Choroid plexus epithelial cell (primary cell): ENCODE measurements at places on chromosomes 6 and 20.

- peak; percentile 78 for DNase-seq
Observed at GRCh38 chr20:23140991-23141390, 54.9 kb upstream of the CD93 start.

DNA sequence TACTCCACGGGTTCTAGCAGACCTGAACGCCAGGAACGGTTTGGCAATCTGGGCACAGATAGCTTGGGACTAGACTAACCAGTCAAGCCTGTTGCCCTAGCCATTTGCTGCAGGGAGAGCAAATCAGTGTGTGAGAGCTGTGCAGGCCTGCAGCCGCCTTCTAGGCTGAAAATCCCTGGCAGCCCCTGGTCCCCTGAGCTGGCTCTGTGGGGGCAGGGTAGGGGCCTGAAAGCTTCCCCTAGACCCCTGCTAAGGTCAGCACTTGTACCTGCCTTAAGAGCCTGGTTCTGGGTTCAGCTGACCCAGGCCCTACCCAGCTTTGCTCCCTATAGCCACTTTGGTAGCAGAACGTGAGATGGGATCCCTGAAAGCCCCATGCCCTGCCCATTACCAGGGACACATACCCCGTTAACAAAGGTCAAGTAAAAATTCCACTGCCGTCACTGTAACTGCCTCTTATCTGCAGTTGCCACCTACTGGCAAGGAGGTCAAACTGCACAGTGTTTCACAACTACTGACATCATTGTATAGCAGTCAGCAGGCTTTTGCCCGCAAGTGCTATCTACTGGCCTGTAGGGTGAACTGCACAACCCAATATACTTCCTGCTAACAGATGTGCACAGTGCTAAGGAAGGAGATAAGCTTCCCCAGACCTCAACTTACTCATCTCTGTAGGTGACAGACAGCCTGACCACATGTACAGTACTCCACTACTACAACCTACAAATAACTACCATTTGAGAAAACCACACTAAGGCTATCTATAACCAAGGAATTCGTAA, 95.1 kb upstream of the OLIG3 start:
- peak; percentile 73 for DNase-seq

- DNase-seq: peak; percentile 39
Observed at GRCh38 chr6:127266892-127267645, 405 bp downstream of the RNF146 start.

- peak; percentile 66 for DNase-seq
Observed at GRCh38 chr6:26329763-26330511, 35.1 kb upstream of the BTN3A2 start.

GRCh38 chr20:48196486-48196885, 411.2 kb upstream of the SULF2 start:
- DNase-seq: no peak
